ENCODE measurements at places on chromosomes 3 and 15.

- DNase-seq = no peak
Measured at GRCh38 chr3:196220587-196220986, 4.3 kb downstream of the SLC51A start.

GRCh38 chr3:6739288-6739687 is 121.6 kb upstream of the GRM7 start:
- no peak for DNase-seq

- no peak for DNase-seq
Measured at GRCh38 chr3:194607592-194608389, 25.4 kb downstream of the TMEM44 start.

- no peak for DNase-seq
Measured at GRCh38 chr15:89112341-89112971, 24.2 kb downstream of the ABHD2 start.

- DNase-seq = no peak
Measured at GRCh38 chr3:135325726-135326235, 530.7 kb downstream of the EPHB1 start.

DNA sequence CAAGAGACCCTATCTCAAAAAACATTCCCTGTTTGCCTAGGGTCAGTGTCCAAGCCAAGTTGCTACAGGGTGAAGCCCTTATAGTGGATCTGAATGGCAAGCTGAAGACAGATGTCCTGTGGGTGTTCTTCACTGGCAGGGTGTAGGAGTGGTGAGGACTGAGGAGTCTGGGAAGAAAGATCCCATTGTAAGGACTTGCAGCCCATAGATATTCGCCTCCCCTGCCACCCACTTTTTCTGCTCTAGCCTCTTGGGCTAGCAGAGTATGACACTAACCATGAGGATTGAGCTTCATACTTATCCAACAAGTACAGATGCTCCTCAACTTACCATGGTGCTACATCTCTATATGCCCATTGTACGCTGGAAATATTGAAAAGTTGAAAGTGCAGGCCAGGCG is 13.2 kb downstream of the CYP19A1 start:
- DNase-seq = no peak

DNA sequence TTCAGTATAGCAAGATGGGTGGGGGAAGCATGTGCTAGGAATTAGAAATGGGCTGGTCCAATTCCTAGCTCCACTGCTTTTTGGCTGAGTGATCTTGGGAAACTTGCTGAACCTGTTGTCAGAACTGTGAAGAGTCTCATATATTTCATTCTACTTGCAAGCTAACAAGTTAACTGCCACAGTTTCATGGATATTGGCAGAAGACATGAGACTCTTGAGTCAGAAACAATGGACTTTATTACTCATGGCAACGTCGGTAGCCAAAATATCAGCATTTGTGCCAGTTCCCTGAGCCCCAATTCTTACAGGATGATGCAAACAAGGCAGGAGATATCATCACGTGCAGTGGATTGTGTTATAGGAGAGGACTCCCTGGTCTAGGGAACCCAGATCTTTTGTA is 26.6 kb upstream of the PLAAT1 start:
- DNase-seq = no peak

GRCh38 chr3:124256599-124256998 is 264.7 kb upstream of the ROPN1 start:
- DNase-seq = no peak

DNA sequence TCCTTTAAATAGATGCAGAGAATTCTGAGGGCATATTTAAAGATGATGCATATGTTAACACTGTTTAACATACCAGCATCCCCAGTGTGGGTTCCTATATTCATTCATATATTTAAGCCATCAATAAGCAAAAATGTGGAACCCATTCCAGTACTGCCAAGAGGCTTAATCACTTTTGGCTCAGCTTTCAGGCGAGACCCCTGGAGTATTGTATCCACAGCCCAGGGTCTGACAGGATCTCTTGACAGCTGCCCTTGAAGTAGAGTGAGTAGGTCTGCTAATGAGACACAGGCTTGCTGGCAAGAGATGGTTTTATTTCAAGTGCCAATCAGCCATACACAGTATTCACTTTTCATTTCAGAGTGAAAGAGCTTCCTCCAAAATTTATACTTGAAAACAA is 367.3 kb downstream of the OCA2 start:
- no peak for DNase-seq

GRCh38 chr15:101063891-101064794 is 145.0 kb downstream of the LRRK1 start:
- no peak for DNase-seq

- no peak for DNase-seq
Measured at GRCh38 chr3:178568155-178568731, 32.0 kb downstream of the KCNMB2 start.

DNA sequence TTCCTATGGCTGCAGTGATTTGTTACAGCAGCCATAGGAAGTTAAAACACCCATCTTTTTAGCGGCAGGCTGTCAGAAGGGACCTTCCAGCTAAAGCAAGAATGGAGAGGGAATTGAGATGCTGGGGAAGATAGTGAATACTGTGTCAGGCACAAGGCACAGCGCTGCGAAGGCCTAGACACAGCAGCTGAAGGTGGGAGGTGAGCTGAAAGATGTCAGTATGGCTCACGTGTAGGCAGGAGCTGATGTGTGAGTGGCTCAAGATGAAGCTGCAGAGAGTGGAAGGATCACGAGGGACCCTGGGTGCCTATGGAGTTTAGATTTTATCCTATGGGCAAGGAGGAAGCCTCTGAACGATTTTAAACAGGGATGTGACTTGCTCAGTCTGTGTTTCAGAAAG is 44.3 kb downstream of the NMNAT3 start:
- DNase-seq = no peak

- DNase-seq = no peak
Measured at GRCh38 chr15:73956743-73957135, 30.5 kb downstream of the LOXL1 start.

DNA sequence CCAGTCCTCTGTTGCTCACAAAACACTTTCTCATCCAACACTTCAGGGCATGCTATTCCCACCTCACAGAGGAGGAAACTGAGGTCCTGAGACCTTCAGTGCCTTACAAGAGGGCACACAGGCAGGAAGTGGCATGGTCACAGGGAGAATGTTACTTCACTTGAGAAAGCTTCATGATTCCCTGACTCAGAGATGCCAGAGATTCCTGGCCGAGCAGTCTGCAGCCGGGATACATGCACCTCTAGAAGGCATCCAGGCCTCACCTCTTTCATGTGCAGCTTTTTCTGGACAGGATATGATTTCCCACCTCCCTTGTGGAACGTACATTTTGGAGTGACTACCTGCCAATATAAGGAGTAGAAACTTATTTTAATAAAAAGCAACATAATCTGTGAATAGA is 2.8 kb upstream of the SST start:
- no peak for DNase-seq

DNA sequence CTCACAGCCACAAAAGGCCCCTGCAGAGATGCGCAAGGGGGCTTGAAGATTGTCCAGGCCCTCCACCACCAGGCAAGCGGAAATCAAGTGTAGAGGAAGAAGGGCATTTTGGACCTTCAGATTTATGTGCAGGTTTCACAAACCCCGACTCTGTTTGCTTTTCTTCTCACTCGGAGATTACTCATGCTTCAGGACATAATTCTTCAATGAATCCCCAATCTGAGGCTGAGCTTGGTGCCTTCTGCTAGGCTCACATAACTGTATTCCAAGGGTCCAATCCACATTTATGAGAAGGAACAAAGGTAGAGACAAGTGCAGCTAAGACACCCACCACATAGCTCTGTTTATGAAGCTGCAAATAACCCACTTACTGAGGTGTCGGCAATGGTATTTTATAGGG is 50.6 kb upstream of the NMNAT3 start:
- no peak for DNase-seq

- DNase-seq = no peak
Measured at GRCh38 chr3:183527428-183528379, 27.8 kb downstream of the KLHL6 start.

DNA sequence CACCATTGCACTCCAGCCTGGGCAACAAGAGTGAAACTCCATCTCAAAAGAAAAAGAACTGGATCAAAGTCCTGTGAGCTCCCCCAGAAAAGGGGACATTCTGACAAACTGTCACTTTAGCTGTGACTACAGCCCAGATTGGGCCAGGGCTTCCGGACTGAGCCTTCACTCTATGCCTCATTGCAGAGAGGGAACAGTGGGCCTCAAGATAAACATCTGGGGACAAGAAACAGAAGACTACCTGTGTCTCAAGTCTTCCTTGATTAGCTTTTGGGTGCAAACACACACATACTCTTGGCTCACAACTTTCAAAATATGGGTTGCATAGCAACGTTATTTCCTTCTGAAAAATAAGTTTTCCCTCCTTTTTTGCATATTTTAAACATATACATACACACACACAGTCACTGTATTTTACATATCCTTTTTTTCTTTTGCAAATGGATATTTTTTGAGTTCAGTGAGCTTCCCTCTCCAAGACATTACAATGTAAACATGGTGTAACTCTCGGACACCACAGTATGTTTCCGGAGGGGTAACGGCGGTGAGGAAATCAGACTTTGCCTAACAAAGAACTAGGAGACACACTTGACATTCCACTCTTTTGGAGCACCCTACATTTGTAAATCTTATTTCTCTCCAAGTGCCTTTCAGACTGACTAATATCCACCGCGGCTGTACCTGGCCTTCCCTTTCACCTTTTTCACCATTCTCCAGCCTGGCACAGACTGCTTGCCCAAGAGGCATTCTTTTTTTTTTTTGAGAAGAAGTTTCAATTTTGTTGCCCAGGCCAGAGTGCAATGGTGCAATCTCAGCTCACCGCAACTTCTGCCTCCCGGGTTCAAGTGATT is 3.5 kb downstream of the TKT start:
- DNase-seq = no peak

- no peak for DNase-seq
Measured at GRCh38 chr3:52842424-52842823, 7.6 kb upstream of the MUSTN1 start.

DNA sequence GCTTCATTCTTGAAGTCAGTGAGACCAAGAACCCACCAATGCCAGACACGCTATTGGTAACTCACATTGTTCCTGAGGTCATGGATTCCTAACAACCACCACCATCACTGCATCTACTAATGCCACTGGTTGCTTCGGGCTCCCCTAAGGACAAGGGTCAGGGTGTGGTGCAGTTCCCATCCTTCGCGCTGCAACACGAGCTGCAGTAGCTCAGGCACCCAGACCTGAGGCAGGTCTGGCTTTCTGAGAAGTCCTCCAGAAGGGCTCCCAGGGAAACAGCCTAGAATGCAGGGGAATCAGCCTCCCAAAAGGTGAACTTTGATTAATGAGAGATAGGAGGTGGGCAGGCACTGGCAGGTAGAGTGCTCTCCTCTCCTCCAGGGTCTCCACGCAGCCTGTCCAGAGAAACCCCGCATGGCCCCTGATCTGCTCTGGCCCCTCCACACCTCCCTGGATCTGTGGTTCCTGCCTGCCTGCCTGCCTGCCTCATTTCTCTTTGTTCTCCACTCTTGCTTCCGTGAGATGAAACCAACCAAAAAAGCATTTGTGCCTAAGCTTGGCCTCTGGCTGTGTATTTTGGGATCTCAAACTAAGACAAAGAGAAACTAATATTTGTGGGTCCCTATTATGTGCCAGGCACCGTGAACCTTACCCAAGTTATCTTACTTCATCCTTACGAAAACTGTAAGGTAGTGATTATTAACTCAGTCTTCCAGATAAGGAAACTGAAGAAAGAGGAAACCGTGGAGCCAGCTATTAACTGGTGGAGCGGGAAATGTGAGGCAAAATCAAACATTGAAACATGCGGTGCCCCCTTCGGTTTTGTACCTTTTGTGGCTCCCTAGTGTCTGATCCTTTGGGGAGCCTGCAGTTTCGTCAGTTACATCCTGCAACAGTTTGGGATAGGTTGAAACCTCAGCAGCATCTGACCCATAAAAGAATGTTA is 43.9 kb upstream of the USP3 start:
- no peak for DNase-seq

- DNase-seq = no peak
Measured at GRCh38 chr15:58438956-58439355, 7.2 kb downstream of the LIPC start.

GRCh38 chr15:77044228-77045042 is 26.5 kb downstream of the TSPAN3 start:
- no peak for DNase-seq

- no peak for DNase-seq
Measured at GRCh38 chr3:168220556-168220955, 124.8 kb upstream of the GOLIM4 start.

DNA sequence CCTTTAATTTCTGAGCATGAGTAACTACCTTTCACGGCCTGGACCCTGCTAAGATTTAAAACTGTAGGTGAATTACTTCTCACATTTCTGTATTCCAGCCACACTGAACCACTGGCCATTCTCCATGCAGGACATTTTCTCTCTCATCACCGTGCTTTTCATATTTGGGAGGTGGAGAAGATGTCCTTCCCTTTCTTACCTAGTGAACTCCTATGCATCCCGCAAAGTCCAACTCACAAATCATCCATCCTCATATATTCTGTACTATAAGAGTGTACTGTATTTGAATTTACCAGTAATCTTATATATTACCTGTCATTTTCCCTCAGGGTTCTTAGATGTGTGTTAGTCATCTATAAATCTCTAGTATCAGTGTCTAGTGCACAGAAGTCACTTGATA is 139.9 kb downstream of the ALDH1A2 start:
- no peak for DNase-seq

GRCh38 chr15:101266034-101266433 is 11.3 kb downstream of the SELENOS start:
- no peak for DNase-seq

GRCh38 chr3:50600141-50600753 is 11.3 kb downstream of the CISH start:
- no peak for DNase-seq

DNA sequence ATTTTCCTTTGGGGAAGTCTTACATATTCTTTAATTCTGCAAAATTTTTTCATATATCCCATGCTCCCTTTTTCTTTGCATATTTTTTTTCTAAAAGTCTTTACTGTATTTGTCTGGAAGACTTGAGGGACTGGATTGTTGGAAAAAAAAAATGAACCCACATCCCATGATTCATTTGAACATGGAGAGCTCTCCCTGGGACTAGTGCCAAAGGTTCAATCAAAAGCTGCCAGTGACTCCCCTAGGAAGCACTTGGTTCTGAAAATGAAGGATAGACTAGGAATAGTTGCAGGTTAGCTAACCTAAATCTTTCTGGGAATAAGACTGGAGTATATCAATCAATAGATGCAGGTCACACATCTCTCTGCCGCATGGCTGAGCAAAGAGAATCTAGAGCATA is 16.4 kb upstream of the BNC1 start:
- DNase-seq = no peak

GRCh38 chr15:85008474-85009260 is 27.0 kb downstream of the PDE8A start:
- no peak for DNase-seq
